NCI-H2171 treated with DMSO at 0.1 percent for 48 hours (cell line): ENCODE measurements at places on chromosomes 12 and 14.
A peak's percentile ranks its signal among the peaks of the same experiment; 100 is the strongest.

GRCh38 chr12:90695415-90695814 is 259.6 kb downstream of the CCER1 start:
- no peak for DNase-seq

DNA sequence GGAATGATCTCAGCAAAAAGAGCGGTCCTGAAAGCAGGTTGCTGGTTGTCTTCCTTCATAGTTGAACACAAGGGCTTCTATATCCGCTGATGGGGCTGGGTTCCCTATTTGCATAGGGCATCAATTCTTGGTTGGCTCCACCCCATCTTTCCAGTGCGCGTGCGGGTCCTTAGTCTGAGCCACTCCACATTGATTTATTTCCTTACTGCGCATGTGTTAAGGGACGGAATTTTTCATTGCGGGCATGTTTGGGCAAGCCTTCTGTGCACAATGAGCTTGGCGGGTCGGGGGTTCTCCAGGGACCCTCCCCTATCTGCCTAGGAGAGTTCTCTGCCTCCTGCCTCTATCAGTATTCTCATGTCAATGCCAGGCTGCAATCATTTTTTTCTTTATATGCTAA is 21.2 kb upstream of the DLGAP5 start:
- DNase-seq: peak; percentile 66

GRCh38 chr14:38770251-38770650 is 332.8 kb downstream of the SEC23A start:
- DNase-seq: no peak

DNA sequence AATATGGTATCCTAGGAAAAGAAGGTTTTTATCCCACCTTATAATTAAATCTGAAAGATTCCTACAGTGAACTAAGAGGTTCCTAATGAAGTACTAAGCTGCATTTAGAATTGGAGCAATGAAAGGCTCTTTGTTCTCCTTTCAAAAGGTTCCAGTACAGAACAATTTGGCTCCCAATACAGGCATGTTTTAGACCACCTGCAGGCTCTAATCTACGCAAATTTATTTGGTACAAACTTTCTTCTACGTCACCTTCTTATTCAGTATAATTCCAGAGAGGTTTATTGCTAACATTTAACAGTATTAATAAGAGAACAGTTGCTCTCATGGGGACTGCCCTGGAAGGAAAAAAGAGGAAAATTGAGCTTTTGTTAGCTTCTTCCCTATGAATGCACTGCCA is 37.6 kb upstream of the SLCO1C1 start:
- DNase-seq: no peak

GRCh38 chr14:86420131-86420530 is 890.2 kb downstream of the FLRT2 start:
- no peak for DNase-seq

DNA sequence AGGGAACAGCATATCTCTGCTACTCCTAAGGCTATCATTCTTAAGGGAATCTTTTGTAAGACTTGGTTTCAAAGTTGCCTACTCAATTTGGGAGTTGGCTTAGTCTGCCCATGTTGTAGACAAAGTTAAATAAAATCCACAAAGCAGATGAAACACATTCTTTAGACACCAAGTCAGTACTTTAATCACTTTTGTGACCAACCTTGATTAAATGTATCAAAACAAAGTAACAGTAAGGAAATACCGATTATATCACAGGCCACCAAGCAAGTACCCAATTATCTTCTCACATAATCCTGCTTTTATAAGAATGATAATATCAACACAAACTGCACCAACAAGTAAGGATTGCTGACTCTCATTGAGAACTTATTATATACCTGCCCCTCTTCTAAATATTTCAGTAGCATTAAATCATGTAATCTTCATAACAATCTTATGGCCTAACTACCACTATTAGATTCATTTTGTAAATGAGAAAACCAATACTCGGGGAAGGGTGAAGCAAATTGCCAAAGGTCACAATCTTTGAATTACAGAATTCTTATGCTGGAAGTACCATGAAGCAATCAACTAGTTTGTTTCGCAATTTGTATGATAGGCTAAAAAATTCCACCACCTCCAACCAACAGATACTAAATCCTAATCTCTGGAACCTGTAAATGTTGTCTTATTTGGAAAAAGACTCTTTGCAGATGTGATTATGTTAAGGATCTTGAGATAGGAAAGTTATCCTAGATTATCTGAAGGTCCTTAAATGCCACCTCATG is 12.6 kb upstream of the DIO2 start:
- DNase-seq: no peak

GRCh38 chr12:112677050-112677765 is 114.3 kb upstream of the RPH3A start:
- no peak for DNase-seq
